ENCODE measurements at places on chromosomes 7 and 10.

DNA sequence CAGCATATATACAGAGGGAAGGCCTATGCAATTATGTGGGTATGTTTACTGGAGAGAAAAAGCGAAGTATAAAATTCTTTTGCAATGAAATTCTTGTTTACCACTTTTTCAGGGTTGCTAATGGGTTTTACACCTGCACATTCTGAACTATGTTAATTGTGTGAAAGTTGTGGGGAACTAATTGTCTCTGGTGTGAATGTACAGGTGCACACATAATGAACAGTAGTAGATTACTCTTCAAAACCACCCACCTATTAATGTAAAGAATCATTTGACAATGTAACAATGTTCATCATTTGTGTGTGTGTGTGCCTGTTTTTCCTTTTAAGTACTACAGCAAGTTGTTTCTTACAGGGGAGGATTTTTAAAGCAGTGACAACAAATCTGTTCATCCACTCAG is 80.0 kb upstream of the FEZF1 start:
- DNase-seq: no peak

GRCh38 chr7:33039257-33039902 is 23.2 kb downstream of the NT5C3A start:
- no peak for DNase-seq

DNA sequence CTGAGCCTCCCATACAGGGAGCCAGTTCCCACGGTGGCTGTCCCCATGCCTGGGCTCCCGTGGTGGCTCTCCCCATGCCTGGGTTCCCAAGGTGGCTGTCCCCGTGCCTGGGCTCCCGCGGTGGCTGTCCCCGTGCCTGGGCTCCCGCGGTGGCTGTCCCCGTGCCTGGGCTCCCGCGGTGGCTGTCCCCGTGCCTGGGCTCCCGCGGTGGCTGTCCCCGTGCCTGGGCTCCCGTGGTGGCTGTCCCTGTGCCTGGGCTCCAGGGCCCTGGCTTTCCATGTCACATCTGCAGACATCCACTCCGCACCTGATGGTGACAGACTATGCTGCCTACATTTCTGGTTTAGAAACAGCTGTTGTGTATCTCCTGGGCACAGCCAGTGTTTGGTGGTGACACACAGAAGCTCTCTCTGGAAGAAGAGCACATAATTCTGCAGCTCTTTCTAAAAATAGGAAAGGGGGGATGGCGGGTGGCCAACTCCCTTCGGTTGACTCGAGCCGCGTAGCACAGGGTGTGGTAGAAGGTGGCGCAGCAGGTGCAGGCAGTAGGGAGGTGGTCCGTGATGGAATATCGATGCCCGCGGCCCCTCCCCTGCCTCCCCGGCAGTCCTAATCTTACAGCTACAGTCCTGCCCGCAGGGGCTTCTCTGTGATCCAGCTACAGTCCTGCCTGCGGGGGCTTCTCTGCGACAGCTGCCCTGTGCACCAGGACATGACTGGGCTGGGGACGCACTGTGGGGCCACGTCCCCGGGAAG is 251.2 kb downstream of the DNAJB6 start:
- no peak for DNase-seq

DNA sequence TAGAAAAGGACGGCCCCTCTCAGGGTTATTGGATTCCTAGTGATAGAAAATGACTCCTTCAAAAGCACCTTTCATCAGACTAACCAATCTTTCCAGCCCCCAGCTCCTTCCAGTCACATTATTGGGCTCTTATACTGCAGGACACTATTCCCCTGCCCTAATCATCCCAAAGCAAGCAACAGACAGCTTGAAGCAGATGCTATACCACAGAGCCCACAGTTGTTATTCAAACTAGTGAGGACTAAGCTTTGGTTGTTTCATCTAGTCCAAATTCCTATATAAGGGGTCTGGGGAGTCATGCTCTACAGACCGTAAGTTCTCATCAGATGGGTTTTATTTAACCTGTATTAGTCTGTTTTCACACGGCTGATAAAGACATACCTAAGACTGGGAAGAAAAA is 24.5 kb downstream of the ZC3HAV1L start:
- DNase-seq: no peak

DNA sequence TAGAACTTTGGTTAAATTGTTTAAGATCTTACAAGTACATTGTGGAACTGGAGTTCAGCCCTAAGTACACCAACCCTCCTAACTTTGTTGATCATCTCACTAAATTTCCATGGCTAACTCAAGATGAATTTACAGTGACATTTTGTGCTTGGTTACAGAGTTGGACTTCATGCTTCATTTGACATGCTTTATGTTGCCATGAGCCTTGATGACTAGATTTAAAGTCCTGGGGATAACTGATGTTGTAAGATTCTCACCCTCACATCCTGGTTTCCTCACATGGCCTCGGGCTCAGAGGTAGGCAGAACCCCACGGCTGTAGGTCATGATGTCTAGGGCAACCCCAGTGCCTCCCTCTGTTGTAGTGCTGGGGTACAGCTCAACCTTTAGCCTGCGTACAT is 397.2 kb upstream of the IGFBP3 start:
- DNase-seq: no peak

- DNase-seq: no peak
Observed at GRCh38 chr7:12979181-12979580, 291.7 kb downstream of the ARL4A start.

DNA sequence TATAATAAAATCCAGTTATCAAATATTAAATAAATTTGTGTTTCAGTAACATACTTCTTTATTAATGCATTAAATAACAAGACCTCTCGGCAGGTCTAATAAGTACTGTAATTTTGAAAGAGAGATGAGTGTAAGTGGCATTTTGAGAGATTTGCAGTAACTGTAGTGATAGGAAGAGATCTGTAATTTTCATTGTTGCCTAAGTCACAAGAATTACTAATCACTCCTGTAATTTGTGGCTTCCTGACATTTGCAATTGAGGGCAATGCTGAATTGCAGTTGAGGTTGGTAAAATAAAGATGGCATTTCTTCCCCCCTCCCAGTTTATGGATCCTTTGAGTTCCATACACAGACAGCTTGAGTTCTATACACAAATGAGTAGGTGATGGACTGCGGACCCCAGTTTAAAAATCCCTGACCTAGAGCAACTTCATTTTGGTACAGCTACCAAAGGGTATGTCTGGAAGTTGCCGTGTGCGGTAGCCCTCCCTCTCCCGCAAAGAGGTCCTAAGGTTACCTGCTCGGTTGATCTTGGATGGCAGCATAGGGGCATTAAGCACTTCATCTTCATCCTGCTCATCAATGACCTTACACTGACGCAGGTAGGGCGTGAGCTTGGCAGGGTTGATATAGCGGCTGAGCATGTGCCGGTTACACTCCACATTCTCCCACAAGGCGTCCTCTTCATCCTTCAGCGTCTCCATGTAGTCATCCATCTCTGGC is 96.4 kb downstream of the CARD11 start:
- no peak for DNase-seq

- DNase-seq: no peak
Observed at GRCh38 chr10:69965919-69966662, 86.6 kb upstream of the MACROH2A2 start.

- no peak for DNase-seq
Observed at GRCh38 chr7:156820445-156821063, 72.4 kb downstream of the LMBR1 start.

GRCh38 chr7:135938563-135938962 is 38.6 kb downstream of the MTPN start:
- DNase-seq: no peak

- DNase-seq: no peak
Observed at GRCh38 chr7:151194188-151194587, 7.1 kb upstream of the ASB10 start.

DNA sequence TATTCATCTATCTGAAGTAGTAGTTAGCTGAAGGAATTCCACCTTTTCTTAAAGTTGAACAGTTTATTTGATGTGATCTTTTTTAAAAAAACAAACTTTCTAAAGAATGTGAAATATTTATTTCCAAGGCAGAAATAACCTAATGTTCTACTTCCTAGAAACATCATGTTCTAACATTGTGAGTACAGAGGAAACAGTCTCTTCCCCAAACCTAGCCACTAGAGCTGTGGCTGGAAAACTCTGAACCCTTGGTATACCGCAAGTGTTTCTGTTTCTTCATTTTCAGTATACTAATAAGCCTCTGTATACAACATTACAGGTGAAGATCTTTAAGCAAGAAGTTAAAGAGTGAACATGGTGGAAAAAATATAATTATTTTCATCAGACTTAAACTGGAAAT is 35.1 kb downstream of the NOC3L start:
- no peak for DNase-seq

DNA sequence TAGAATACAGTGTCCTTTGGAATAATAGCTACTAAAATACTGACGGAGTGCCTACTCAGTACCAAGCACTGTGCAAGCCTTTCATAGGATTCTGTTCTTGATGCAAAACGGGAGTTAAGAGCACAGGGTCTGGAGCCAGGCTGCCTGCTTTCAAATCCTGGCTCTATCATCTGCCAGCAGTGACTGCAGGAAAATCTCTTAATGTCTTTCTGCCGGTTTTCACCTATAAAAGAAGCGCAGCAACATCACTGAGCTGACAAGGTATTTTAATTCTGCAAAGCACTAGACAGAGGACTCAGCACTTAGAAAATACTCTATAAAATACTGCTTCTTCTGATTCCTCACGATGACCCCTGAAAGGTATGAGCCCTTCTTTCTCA is 659 bp downstream of the FIGNL1 start:
- DNase-seq: no peak

DNA sequence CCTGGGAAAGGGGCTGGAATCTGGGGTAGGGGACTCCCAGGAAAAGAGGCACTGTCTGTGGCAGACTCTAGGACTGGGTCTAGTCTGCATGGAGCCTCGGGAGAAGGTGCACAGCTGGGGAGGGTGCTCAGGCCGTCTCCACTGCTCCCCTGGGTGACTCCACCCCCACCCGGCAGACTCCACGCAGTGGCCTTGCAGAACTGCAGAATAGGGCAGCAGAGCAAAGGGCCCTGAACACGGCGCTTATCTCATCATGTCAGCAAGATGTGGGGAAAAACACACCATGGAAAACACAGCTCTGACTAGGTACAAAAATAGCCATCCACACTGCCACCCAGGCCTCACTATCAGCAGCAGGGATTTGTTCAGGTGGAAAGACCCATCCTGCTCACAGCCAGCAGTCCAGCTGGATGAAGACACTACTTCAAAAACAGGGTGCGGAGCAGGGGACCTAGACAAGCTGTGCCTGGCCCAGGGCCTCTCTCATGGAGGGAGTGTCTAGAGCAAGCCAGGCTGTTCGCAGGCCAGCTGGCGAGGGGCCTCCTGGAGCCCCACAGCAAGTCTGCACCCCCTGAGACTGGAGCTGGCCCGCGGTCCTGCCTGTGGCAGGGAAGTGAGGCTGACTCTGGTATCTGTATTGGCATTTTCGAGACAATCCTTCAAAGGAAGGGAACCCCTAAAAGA is 11.7 kb downstream of the MAT1A start:
- no peak for DNase-seq

DNA sequence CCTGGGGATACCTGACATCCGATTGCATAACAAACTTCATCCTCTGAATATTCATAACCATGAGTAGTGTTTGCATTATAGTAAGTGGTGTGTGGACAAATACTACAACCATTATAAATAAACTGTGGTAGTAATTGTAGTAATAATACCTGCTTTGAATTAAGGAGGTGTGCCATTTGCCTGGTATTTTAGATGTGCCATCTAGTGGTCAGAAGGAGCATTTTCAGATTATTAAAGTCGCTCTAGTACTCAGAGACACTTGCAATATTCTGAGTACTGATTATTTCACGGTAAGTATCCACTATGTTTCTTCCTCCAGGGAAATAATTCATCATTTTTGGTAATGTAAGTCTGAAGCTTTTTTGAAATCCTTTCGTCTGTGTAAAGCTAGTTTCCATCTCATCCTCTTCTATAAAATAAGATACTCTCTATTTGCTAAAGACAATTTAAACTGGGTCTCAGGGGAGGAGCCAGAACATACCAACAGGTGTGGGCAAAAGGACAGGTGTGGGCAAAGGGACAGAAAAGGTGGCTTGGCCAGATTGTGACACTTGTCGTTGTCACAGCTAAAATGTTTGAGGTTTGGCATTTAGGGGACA is 115.3 kb upstream of the WDR11 start:
- no peak for DNase-seq

- DNase-seq: no peak
Observed at GRCh38 chr7:140722254-140722653, 25.7 kb downstream of the NDUFB2 start.

DNA sequence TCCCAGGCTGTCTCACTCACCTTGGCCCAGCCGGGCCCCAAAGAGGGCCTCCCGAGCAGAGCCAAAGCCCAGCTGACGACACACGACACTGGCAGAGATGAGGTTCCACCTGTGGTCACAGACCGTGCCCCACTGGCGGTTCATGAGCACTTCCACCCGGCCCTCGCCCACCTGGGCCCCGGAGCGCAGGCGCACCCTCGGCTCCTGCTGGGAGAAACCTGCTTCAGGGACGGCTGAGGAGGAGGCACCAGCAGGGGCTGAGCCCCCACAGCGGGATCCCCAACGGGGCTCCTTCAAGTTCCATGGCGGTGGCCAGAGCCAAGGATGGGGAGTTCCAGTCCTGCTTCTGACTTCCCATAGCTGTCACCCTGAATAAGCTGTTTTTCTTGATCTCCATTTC is 10.0 kb downstream of the LOXL4 start:
- no peak for DNase-seq

DNA sequence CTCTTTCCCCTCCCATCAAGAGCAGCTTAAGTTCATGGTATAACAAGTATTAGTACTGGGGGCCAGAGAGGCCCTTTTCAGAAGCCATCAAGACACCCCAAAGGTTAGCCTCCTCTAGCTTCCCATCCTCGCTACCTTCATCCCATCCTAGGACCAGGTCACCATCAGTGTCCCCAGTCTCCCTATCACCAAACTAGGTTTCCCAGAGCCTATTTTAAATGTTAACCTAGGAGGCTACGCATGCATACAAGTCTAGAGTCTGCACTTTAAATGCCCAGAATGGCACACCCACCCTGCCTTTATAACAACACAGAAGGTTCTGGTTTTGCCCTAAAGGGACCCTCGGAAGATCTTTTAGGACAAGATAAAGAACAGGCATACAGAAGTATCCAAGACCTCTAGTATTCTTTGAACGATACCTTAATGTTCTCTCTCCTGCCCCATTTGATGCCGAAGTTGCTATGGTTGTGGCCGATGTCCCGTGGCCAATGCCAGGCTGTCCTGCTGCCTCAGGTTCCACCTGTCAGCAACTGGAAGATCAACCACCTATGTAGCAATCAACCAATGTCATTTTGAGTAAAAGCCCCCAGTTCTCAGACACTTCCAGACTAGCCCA is 2.2 kb downstream of the GPRIN2 start:
- no peak for DNase-seq

DNA sequence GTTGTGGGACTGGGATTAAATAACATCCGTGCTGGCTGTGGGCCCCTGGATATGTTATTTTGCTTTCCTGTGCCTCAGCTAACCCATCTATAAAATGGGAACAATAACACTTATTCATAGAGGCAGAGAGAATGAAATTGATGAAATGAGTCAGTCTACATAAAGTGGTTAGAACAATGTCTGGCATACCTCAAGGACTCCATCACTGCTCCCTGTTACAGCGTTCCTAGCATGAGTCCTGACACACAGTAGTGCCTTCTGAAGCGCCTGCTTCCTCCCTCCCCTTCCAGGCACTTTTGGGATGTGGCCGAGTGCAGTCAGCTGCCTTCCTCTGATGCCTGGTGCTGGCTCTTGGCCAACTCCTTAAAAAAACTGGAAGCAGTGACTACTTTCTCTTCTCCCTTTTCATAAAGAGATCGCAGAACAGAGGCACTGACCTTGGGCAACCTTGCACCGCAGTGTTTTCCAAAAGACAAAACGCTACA is 108.4 kb upstream of the ZMIZ1 start:
- DNase-seq: no peak

- DNase-seq: no peak
Observed at GRCh38 chr10:103949728-103950127, 17.2 kb upstream of the SLK start.
